ENCODE measurements at places on chromosomes 1 and 21.

GRCh38 chr1:112954017-112954650 is 1.9 kb downstream of the SLC16A1 start:
- DNase-seq: no peak

DNA sequence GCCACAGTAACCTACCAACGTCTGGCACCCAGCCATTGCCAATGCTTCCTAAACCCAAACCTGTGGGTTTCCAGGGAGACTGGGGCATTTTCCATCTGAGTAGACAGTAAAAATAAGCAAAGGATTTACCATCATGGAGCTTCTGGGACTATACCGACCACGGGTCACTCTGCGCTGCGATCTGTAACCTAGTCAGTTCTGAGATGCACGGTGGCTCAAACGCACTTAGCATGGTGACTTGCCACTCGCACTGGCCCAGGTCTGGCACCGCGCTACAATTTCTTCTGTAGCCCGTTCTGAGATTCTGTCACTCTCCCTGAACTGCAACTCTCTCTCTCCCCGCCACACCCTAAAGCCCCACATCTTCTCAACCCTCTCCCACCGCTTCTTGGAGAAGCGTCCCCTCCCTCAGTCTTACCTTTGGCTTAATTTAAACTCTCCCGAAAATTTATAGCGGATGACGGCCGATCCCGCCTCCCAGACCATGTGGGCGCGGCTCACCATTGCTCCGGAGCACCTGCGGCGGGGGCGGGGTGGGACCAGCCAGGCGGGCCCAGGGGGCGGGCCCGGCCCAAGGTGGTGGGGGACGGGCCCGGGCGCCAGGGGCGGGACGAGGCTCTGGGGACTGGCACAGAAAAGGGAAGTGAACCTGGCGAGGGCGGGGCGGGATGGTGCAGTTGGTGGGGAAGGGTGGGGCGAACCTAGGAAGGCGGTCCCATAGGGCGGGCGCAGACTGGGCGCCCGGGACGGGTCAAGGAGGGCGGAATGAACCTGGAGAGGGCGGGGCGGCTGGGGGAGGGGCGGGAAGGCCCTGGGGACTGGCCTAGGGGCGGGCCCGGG is 493 bp upstream of the MAP3K21 start:
- no peak for DNase-seq

DNA sequence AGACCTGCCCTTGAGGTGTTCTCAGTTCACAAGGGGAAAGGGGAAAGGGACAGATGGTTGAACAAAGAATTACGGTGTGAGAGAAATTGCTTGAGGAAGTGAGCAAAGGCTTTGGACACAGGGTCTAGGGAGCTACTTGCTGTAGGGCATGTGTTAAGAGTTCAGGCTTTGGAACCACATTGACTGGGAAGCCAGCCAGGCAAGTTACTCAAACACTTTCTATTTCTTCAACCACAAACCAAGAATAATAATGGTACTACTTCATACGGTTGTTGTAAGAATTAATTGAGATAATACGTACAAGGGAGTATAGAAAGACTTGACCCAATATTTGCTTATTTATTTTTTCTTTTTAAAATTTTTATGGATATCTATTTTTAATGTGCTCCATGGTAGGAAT is 26.6 kb downstream of the AK4 start:
- no peak for DNase-seq

DNA sequence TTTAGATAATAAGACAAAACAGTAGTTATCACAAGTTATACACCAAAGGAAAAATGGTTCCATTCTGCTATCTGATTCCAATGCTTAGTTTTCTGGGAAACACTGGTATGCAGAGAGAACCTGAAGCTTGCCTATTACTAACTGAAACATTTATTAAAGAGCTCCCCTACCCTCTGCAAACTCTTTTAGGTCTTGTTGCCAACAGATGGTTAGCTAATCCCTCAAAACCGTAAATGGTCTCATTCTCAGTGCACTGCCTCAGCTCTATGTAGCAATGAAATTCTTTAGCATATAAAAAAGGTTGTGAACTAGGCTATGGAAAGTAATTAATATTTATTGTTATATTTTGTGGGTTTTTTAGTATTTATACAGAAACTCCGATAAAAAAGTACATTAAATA is 20.4 kb downstream of the C21orf91 start:
- no peak for DNase-seq

GRCh38 chr1:203296460-203297073 is 8.8 kb upstream of the BTG2 start:
- no peak for DNase-seq

- no peak for DNase-seq
Measured at GRCh38 chr1:9576903-9577302, 11.8 kb upstream of the TMEM201 start.

DNA sequence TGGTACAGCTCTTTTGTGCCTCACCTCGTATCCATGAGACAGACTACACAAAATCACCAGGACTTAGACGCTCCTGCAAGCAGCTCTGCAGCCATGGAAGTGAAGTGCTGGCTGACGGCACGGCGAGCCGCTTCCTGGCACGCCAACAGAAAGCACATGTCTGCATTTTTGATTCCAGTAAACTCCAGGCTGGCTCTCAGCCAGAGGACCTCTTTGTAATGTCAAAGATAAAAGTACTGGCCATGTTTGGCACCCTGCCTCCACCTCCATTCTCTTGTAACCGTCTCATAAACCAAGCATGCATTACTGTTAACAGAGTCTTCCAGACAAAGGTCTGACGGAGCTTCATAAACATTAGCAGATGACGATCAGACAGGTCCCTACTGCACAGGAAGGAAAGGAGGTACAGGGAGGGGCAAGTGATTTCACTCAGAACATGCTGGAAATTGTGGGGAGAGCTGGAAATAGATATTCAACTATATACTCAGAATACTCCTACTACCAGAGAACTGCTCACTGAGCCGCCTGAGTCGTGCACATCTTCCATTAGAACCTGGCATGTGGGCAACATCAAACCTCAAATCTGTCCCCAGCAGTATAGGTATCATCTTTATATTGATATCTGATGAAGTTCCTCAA is 632.0 kb downstream of the SMYD3 start:
- peak; percentile 70 for DNase-seq

DNA sequence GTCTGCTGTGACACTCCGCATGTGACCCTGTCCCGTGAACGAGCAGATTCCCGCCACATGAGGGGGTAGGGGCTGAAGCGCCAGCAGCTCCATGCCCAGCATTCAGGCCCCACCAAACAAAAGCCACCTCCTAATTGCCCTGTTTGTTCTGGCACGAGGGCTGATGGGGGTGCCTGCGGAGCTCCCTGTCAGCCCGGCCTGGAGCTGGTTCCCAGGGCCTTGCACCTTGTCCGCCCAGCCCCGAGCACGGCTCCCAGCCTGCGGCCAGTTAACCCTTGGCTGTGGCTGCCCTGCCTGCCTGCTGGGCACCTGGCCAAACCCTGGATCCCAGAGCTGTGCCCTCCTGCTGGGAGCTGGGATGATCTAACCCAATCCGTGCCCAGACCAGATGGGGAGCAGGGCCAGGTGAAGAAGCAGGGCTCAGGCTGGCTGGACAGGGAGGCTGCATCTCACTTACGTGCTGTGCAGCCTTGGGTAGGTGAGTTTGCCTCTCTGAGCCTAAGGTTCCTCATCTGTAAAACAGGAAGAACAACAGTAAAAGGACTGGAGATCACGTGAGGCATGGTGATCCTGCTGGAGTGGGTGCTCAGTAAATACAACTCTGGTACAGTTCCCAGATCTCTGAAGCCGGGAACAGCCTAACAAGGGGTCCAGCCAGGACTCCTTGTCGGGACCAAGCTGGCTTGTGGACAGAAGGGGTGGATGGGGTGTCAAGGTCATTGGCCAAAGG is 110.9 kb upstream of the IFFO2 start:
- no peak for DNase-seq

DNA sequence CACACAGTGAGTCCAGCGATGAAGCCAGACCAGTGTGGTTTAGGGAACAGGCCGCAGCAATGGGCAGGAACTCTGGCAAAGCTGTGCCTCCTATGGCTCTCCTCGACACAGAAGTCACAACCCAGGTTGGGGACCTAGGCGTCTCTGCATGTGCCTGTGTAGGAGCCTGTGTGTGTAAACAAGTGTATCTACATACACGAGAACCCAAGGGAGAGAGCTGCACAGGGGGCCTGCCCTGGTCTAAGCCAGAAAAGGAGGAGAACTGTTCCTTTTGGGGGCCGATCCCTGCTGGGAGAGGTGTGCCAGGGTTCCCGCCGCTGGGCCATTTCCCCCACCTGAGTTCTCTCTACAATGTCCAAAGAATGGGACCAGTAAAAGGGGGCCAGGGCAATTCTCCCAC is 56.0 kb downstream of the CD247 start:
- no peak for DNase-seq

DNA sequence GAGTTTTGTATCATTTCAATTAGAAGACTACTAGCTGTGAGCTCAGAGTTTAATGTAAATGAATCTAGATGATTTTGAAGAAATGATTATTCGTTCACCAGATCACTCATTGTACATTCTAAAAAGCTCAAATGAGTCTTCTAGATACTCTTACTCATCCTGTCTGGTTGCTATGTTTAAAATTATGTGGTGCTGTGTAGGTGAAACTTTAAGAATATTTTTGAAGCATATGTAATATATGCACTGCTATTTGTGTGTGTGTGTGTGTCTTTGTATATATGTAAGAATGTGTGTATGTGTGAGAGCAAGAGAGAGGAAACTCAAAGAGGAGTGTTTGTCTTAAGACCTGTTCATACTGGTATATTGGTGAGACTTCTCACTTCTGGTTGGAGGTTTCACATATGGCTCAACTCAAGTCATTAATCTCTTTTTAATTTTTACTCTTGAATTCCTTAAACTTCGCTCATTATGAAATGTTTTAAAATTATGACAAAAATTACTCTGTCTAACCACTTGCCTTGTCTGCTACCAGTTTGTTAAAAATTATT is 8.6 kb upstream of the C1orf105 start:
- no peak for DNase-seq

- DNase-seq: no peak
Measured at GRCh38 chr1:6785728-6786505, 663 bp downstream of the CAMTA1 start.

DNA sequence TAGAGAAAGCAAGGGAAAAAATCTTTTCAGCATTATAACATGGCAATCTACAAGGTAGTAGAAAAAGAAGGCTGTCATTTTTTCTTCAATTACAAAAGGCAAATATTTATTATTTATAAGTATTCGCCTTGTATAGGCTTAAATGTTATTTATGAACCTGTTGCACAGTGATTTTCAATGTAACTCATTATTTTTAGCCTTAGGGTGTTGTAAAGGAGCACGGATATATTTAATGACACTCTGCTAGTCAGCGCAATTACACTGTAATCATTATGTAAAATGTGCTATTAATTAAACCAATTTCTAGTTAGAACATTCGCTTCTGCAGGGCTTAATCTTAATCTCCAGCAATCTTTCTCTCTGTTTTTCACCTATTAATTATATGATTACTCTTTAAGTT is 145.0 kb downstream of the ATG4C start:
- DNase-seq: no peak

GRCh38 chr1:116310180-116310579 is 62.9 kb upstream of the ATP1A1 start:
- DNase-seq: no peak

- DNase-seq: no peak
Measured at GRCh38 chr1:29704430-29704829, 468.1 kb downstream of the PTPRU start.

DNA sequence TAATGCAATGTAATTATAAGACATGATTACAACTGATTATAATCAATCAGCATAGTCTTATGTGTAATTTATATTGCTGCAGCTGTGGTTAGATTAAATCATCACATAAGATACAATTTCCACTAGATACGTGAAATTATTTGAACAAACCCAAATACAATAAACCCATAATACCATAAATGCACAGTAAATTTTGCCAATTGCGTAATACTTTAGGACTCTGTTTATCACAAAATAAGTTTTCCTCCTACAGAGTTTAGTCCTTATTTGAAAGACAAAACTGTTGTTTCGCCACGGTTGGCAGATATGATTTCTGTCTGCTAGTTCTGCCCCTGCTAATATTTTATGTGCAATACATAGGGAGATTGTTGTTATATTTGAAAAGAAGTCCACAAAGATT is 895.9 kb upstream of the ADGRL4 start:
- no peak for DNase-seq

GRCh38 chr1:112905395-112906149 is 50.4 kb downstream of the SLC16A1 start:
- no peak for DNase-seq

DNA sequence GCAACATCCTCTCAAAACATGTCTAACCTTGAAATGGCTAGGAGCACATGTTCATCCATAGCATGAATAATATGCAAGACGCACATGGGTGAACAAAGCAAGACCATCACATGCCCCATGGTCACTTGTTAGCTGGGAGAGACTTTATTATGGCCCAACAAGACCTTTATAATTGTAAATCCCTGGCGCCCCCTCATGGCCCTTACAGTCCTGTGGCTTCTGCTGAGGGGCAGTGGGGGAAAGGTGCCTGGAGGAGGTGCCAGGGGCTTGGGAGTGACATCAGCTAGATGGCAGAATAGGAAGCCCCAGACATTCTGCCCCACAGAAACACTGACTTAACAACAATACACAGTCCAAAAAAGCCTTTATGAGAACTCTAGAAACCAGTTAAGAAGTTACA is 51.7 kb downstream of the CSMD2 start:
- DNase-seq: no peak
